Activated CD4-positive, alpha-beta T cell treated with anti-CD3 and anti-CD28 coated beads for 1 hour (primary cell): ENCODE measurements at places on chromosomes 3 and 15.

- no peak for DNase-seq
Measured at GRCh38 chr3:128413003-128413370, 53.7 kb downstream of the DNAJB8 start.

DNA sequence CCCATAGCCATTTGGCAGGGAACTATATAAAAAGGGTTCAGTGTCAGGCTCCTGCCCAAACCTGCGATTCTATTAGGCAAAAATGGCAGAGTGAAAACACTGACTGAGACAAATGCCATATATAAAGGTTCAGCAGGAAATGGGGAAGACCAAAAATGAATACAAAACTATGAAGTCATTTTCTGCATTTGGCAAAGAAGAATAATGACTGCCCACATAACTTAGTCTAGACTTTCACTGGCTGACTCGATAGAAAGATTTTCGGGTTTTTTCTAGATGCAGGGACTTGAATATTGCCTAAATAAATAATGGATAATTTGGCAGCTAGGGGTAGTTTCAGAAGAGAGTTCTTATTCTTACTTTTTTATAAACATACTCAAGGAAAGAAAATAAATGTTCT is 178.0 kb downstream of the TPRG1 start:
- DNase-seq = no peak

DNA sequence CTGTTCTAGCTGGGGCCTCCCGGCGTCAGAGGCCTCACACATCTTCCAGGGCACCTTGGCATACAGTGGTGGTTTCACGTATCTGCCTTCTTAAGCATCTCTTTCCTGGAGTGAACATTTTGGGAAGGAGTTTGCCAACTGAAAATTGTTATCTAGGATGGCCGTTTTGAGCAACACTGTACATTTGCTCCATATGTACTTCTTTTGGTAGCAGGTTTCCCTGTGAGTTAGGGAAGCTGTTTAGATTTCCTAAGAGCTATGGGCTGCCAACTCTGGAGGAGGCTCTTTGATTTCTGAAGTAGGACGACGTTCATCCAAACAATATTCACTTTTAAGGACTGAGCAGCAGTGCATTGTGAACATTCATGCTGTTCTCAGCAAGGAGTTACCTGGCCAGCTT is 665.9 kb downstream of the SQOR start:
- no peak for DNase-seq

DNA sequence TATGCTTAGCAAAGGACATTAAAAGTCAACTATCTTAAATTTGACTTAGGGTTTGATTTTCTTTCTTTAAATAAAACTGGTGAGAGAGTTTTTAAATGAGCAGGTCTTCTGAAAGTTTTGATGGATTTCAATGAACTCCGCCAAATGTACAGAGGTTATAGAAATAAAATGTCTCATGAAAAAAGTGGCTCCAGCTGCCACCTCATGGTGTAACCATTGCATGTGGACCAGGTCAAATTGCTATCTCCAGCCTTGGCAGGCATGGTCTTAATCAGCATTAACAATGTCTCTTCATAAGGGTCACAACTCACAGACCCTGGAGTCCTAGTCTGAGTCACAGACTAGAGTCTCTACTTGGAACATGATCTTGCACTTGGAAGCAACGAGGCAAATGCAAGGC is 182.3 kb downstream of the ADAMTS17 start:
- no peak for DNase-seq

GRCh38 chr3:50474717-50475116 is 28.7 kb downstream of the CACNA2D2 start:
- no peak for DNase-seq

GRCh38 chr3:134074790-134075567 is 45.3 kb upstream of the SLCO2A1 start:
- DNase-seq = no peak

- no peak for DNase-seq
Measured at GRCh38 chr15:67422296-67422695, 98.6 kb upstream of the C15orf61 start.

DNA sequence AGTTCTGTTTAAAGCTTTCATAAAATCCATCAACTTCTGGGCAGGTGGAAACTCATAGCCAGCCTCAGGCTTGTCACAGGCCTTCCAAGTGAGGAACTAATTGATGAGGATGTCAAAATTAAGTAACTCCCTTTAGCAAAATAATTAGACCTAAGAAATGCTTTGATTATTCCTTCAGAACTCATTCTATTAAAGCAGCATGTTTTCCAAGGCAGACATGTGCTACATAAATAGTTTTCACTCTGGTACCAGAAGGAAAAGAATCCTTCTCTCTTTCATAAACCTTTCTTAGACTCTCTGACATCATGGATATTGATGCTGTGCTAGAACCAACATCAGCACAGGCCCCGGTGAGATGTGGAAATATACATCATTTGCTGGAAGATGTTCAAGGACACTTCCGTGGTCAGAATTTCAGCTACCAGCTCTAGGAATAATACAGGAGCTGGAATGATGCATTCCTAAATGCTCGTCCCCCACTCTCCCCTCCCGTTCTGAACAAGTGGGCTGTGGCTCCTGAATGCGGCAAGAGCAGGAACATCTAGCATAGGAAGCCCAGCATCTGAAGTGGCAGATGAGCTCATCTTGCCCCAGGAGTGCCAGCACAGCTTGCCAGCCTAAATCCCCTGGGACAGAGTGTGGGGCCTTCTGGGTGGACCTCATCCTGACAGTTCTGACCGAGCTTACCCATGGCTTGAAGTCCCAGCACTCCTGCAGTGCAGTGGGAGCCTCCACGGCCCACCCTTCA is 82.4 kb downstream of the WWTR1 start:
- no peak for DNase-seq

- DNase-seq = no peak
Measured at GRCh38 chr3:187900993-187901755, 155.9 kb upstream of the BCL6 start.

DNA sequence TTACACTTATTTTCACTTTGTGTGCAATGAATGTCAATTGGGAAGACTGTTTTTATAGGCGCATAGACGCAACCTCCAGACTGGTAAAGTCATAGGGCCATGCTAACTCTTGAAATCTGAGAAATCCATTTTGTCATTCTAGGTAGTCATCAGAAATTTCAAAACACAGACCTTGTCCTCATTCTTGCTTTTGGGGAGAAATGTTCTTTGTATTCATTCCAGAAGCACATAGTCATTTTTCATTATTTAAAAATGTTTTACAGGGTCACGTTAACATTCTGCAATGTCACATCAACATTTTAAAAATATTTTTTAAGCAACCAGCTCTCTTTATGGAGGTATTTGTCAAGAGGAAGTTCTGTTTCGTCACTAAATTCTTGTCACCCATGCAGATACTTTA is 898.4 kb downstream of the PDCD6IP start:
- DNase-seq = no peak

DNA sequence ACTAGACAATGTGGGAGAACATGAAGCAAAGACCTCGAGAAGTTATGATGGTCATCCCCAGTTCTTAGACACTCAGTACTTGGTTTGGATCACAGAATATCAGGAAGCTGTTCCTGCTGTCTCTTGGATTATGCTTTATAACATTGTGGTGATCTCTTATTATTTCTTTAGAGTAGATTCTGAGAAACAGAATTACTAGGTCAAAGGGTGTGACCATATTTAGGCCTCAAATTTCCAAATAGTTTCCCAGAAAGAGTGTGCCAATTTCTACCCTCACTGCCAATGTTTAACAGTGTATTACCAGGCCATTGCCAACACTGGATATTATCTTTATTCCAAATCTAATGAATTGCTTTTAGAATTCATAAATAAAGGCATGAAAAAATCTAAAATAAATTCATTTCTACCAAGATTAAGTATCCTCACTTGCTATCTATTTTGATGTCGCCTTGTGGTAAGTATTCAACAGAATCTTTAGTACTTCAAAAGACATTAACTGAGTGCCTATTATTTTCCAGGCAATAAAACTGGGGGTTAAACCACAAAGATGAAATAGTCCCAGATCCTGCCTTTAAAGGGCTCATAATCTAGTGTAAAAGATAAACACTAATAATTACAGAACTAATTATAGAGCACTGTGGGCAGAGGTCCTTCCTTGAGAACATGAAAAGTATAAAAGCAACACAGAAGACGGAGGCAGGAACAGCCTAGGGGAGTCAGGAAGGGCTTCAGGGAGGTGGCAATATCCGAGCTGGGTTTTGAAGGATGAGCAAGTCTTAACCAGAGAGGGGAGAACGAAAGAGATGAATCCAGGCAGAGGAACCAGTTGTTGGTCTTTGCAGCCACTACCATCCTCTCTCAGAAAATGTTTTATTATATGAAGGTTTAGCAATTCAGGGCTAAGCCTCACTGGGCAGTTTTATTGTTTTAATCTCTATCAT is 86.8 kb downstream of the IGF2BP2 start:
- no peak for DNase-seq

DNA sequence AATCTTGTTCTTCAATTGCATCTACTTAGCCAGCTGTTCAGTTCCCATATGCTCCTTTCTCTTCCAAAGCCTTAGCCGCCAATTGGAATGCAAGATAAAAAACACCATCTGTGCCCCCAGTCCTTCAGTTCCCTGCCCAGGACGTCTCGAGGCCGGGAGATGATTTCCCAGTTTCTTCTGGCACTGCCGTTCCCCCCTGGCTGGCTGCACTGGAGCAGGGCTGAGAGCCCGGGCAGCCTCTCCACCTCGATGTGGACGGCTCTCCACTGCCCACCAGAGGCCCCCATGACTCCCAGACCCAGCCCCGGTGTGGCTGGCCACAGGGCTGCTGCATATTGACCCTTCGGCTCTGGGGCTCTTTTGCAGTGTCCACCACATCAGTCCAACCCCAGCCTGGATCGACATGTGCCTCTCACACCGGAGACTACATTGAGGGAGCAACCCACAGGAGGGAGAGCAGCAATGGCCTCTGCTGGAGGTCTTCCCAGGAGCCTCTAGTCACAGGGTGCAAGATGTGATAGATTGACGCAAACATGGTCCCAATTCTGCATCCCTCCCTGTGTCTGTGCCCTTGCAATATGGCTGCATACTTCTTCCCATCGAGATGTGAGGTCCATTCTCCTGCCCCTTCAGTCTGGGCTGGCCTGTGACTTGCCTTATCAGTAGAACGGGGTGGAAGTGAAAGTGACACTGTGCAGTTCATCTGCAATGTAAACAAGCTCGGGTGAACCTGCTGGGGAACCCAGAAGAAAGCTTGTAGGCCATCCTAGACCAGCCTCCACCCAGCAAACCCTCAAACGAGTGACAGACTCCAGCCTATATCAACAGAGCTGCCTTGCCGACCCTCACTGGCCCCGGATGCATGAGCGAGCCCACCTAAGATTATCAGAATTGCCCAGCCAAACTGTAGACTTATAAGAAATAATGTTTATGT is 52.3 kb upstream of the PRR20G start:
- DNase-seq = no peak

GRCh38 chr3:149726716-149727407 is 25.4 kb downstream of the COMMD2 start:
- no peak for DNase-seq

DNA sequence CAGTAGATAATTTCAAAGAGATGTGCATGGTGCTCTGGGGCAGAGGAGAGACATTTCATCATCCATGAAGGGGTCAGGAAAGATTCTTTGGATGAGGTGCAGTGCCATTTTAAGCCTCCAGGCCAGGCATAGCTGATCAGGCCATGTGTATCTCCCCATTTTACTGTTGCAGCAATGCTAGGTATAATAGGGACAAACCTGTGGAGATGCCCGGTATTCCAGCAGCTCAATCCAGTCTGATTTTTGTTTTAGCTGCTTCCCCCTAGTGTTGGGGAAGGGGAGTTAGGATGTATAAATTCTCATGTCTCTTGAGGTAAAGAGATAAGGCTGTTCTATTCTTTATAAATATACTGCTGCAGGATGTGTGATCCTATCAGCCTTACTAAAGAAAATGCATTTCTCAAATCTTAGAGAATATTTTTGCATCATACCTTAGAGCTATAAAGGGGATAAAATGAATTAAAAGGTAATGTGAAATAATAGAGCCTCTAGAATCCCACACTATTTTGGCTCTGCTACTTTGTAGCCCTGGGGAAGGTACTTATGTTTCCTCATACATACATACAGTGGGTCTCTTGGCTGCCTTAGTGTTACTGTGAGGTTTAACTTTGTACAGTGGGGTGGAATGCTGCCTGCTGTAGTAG is 5.2 kb downstream of the CDV3 start:
- DNase-seq = no peak

DNA sequence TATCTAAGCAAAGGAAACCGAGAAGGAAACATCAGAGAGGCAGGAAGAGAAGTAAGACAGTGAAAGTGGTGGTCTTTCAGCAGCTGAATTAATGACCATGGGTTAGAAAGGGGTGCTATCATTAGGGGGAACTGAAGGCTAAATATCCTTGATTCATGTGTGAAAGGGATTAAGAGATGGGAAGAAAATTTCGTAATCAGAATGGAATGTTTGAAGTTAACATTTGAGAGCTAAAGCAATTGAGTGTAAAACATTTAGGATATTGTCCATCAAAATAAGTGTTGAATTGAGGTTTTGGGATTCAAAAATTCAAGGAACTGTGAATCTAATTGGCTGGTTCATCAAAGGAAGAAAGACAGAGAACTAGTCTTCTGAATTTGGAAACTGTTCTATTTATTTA is 4.1 kb upstream of the ECT2 start:
- no peak for DNase-seq

- DNase-seq = no peak
Measured at GRCh38 chr3:106610362-106610959, 741.6 kb upstream of the CBLB start.

DNA sequence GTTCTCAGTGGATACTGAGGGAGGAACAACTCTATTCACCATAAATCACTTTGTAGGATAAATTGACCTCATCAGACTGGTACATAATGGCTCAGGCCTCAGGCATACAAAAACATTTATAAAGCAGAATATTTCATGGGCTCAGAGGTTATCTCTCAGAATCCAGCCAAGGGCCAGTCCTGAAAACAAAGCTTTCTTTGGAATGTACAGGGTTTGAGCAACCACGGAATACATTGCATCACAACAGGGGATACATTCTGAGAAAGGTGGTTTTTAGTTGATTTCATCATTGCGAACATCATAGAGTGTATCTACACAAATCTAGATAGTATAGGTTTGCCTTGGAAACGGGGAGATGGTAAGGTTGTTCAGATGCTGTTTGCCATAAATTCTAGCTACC is 33.4 kb upstream of the CTDSPL2 start:
- DNase-seq = no peak

GRCh38 chr3:42498034-42498433 is 4.4 kb upstream of the VIPR1 start:
- no peak for DNase-seq
